GM23338 (cell line): ENCODE measurements at places on chromosomes 12 and 14.
A peak's percentile ranks its signal among the peaks of the same experiment; 100 is the strongest.

DNA sequence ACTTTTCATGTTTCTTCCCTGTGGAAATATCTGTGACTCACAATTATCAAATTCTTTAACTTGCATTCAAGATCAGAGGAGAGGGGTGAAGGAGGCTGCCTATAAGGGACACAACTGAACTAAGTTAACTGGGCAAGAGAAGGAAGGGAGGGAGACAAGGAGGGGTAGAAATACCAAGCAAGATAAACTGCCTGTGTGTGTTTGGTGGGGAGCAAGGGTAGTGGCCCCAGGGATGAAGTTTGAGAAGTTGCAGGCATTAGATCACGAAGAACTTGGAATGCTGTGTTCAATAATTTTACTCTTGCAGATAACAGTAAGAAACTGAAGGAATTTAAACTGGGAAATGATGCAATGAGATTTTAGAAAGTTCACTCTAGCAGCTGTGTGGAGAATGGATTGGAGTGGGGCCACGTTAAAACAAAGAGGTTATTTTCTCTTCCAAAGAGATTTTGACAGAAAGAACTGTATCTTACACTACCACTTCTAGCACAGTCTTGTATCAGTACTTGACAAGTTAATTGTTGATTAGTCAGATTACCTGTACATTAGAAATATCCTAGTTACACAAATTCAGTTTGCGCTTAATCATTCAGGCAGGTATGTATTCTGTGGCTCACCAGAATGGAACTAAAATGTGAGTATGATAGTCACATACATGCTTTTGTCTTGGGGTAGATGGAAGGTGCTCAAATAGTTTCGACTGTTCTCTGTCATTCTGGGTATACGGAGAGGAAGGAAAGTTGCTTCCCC is 7.4 kb downstream of the PKP2 start:
- no peak for DNase-seq
- H3K27ac ChIP-seq = peak overlapping the region; percentile 39
- H3K4me3 ChIP-seq = no peak overlapping the region
- no peaks in the 10 kb centered on the region for H3K36me3 ChIP-seq
- peaks cover 50% of the 10 kb centered on the region for H3K4me1 ChIP-seq

GRCh38 chr14:105929327-105930081 is 403.1 kb downstream of the TMEM121 start:
- H3K36me3 ChIP-seq = peaks cover 2% of the 10 kb centered on the region; the same call in 1 of the 2 replicates
- no peak overlapping the region for H3K4me3 ChIP-seq
- no peaks in the 10 kb centered on the region for H3K4me1 ChIP-seq
- no peak for DNase-seq
- no peak overlapping the region for H3K27ac ChIP-seq

- H3K4me3 ChIP-seq = peak within 1 kb of the TSS; percentile 86
- H3K36me3 ChIP-seq = no peaks in the 10 kb centered on the region
- H3K27me3 ChIP-seq = 0 out of 2 replicates have a peak, but pooled peaks cover 3% of the 10 kb centered on the region
Measured at GRCh38 chr12:62466594-62467491, at the start of gene MON2. Gene MON2 (plus strand): TSS chr12:62466826. CDS start chr12:62467208, 382 bp downstream.

- no peak for DNase-seq
- H3K27ac ChIP-seq = no peak overlapping the region
- H3K27me3 ChIP-seq = no peaks in the 10 kb centered on the region
- no peaks in the 10 kb centered on the region for H3K36me3 ChIP-seq
Measured at GRCh38 chr14:26839481-26839880, 241.6 kb upstream of the NOVA1 start.

GRCh38 chr12:4282103-4282891 is 8.7 kb downstream of the CCND2 start:
- DNase-seq = no peak
- H3K4me1 ChIP-seq = peaks cover 17% of the 10 kb centered on the region
- no peak overlapping the region for H3K27ac ChIP-seq
- no peak overlapping the region for H3K4me3 ChIP-seq

DNA sequence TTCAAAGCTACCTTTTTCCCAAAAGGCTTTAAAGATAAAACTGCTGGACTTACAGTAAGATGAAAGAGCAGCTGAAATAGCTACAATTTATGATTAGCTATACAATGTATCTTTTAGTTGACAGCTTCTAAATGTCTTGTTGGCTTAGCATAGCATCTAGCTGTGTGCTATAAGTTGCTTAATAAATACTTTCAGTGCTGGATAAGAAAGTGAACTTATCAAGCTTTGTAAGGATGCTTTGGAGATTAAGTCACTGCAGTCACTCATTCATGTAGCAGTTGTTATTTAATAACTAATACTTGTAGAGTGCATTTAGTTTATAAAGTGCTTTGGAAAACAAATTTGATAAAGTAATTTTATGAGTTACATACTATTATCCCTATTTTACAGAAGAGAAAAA is 14.6 kb downstream of the CFAP54 start:
- no peaks in the 10 kb centered on the region for H3K36me3 ChIP-seq
- no peak overlapping the region for H3K27ac ChIP-seq
- H3K27me3 ChIP-seq = no peaks in the 10 kb centered on the region

DNA sequence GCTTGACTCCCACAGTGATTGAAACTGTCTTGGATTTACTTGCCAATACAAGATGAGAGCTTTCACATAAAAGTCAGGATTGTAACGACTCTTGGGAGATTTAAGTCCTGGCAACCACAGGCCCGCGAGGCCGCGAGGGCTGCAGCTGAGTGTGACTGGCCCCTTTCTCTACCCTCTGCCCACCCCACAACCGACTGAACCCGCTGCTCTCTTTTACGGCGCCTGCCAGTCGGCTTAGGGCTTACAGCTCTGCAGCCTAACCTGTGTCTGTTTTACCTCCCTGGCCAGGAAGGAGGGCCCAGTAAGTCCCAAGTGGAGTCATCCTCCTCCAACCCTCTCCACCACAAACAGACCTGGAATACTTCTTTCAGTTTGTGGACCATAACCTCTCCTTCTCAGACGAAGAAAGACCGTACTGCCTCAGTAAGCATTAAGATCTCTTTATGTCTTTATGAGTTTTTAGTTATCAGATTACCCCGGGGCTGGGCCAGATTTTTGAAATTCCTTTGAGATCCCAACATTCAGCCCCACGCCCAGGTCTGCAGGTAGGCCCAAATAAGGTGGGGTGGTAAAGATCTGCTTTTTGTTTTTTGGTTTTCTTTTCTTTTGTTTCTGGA is 12.6 kb upstream of the TIGAR start:
- DNase-seq = peak; percentile 36
- H3K27me3 ChIP-seq = no peaks in the 10 kb centered on the region
- peaks cover 4% of the 10 kb centered on the region; the same call in 1 of the 2 replicates for H3K36me3 ChIP-seq
- peaks cover 24% of the 10 kb centered on the region for H3K4me1 ChIP-seq
- peak overlapping the region; percentile 83 for H3K27ac ChIP-seq
- no peak overlapping the region for H3K4me3 ChIP-seq

DNA sequence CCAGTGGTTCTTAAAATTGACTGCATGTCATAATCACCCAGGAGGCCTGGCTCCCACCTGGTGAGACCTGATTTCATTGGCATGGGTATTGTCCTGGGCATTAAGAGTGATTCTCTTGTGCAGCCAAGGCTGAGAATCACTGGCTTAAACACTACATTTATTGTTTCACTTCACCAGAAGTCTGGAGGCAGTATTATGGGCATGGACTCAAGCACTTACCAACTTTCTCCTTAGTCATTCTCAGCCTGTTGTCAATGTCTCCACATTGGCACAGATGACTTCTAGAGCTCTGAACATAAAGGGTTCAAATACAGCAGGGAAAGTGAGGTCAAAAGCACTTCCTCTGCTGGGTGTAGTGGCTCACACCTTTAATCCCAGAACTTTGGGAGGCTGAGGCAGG is 25.6 kb upstream of the GCH1 start:
- no peaks in the 10 kb centered on the region for H3K4me1 ChIP-seq
- no peak overlapping the region for H3K27ac ChIP-seq
- H3K4me3 ChIP-seq = no peak overlapping the region
- H3K36me3 ChIP-seq = no peaks in the 10 kb centered on the region
- no peak for DNase-seq

DNA sequence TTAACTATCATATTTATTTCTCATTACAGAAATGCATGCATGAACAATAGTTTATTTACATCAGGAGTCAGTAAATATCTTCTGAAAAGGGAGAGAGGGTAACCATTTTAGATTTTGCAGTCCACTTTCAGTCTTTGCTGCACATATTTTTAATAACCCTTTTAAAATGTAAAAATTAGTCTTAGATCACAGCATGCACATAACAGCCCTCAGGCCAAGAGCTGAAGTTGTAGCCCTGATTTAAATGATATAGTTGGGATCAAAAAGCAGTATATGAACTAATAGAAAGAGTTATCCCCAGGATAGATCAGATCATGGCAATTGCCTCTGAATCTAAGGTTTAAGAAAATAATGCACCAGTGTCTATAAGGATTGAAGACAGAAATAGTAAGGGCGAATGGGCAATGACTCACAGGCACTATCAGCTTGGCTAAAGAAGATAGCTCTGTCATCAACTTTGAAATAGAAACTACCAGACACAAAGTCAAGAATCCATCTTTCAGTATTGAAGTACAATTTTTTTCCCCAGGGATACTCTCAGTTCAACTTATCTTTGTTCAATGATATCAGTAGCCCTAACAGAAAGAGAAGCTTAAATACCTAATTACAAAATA is 13.1 kb upstream of the CLEC7A start:
- no peaks in the 10 kb centered on the region for H3K27me3 ChIP-seq
- no peak for DNase-seq
- H3K27ac ChIP-seq = no peak overlapping the region
- H3K4me1 ChIP-seq = no peaks in the 10 kb centered on the region
- H3K4me3 ChIP-seq = no peak overlapping the region

- H3K4me3 ChIP-seq = no peak overlapping the region
- H3K27ac ChIP-seq = no peak overlapping the region
- no peak for DNase-seq
- no peaks in the 10 kb centered on the region for H3K36me3 ChIP-seq
Measured at GRCh38 chr14:97977651-97978261, 1180.6 kb downstream of the VRK1 start.

DNA sequence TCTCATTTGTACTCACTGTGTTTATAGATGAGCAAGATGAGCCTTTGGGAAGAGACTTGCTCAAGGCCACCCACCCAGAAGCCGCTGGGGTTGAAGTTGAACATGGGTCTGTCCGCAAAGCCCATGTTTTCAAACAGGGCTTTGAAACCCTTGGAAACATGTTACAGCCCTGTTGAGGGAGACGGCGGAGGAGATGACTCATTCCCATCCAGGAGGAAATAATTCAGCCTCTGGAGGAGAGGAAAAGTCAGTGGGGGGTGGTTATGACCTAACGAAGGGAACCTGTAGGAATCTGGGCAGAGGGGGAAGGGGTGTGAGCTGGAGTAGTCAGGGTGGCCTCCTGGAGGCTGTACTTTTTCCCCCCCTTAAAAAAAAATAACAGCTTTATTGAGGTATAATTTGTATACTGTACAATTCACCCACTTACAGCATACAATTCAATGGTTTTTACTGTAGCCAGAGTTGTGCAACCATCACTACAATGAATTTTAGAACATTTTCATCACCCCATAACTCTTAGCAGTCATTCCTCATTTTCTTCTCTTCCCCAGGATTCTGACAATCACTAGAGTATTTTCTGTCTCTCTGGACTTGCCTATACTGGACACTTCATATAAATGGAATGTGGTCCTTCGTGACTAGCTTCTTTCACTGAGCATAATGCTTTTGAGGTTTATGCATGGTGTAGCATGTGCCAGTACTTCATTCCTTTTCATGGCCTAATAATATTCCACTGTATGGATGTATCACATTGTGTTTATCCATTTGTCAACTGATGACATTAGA is 1.9 kb upstream of the RIN3 start:
- DNase-seq = no peak
- H3K27ac ChIP-seq = no peak overlapping the region
- H3K4me1 ChIP-seq = no peaks in the 10 kb centered on the region; the same call in 1 of the 2 replicates
- H3K27me3 ChIP-seq = peaks cover 40% of the 10 kb centered on the region
- no peak overlapping the region for H3K4me3 ChIP-seq

- no peaks in the 10 kb centered on the region for H3K36me3 ChIP-seq
- no peak overlapping the region for H3K27ac ChIP-seq
- no peak overlapping the region for H3K4me3 ChIP-seq
- H3K27me3 ChIP-seq = no peaks in the 10 kb centered on the region
- H3K4me1 ChIP-seq = no peaks in the 10 kb centered on the region
- no peak for DNase-seq
Measured at GRCh38 chr12:52508211-52508610, 12.0 kb downstream of the KRT5 start.

- H3K27ac ChIP-seq = no peak overlapping the region
- no peak overlapping the region for H3K4me3 ChIP-seq
- no peaks in the 10 kb centered on the region for H3K4me1 ChIP-seq
Measured at GRCh38 chr12:29519585-29520182, 22.2 kb upstream of the OVCH1 start.

DNA sequence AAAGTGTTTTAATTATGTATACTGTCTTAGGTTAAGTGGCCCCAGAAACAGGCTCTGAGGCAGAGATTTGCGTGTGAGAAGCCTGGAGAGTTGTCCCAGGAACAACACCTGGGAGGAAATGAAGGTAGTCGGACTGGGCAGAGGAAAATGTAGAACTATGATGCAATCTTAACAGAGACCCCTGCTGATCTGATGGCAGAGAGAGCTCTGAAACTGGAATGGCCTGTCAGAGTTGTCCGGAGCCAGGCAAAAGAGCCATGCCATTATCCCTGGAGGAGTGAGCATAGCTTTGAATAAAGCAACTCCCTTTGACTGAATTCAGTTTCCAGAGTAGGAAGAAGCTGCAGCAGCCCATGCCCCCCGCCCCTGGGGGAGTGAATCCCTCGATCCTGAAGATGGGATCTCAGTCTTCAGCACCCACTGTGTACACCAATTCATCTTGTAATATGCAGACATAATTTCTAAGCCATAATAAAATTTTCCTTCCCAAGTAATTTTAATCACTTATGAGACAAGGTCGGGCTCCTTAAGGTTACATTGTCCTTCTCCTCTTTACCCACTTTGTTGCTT is 264.8 kb downstream of the PDZRN4 start:
- H3K4me1 ChIP-seq = peaks cover 6% of the 10 kb centered on the region; the same call in 1 of the 2 replicates
- no peak overlapping the region for H3K4me3 ChIP-seq
- no peaks in the 10 kb centered on the region for H3K36me3 ChIP-seq
- no peak overlapping the region for H3K27ac ChIP-seq
- H3K27me3 ChIP-seq = no peaks in the 10 kb centered on the region
- DNase-seq = peak; percentile 17

DNA sequence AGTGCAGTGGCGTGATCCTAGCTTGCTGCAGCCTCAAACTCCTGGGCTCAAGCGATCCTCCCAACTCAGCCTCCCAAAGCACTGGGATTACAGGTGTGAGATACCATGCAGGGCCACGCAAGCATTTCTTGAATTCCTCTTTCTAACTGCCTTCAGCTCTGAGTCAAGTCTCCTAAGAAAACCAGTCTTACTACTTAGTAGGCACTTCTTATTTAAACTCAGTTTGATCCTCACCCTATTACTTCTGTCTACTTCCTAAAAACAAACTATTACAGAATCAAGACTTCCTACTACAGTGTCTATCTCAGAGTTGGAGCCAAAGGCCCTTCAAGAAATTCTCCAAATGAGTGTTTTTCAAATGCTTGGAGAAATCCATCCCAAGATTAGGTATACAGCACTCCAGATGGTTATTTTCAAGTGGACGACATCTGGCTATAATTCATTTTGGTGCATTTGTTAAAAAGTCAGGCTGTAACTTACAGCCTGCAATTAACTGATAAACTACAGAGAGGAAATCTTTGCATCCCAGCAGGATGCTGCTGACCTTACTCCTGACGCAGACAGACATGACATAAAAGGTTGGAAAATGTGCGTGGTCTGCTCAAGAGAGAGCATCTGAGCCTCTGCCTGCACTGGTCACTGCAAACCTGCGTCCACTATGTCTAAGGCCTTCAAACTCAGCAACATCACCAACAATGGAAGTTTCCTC is 34.7 kb downstream of the SSH1 start:
- no peaks in the 10 kb centered on the region; the same call in 1 of the 2 replicates for H3K36me3 ChIP-seq
- H3K27ac ChIP-seq = 0 out of 2 replicates have a peak overlapping the region, but pooled peaks have one; percentile 52
- peaks cover 24% of the 10 kb centered on the region; the same call in 1 of the 2 replicates for H3K4me1 ChIP-seq
- DNase-seq = no peak

- no peak overlapping the region for H3K4me3 ChIP-seq
- no peaks in the 10 kb centered on the region for H3K36me3 ChIP-seq
- H3K27ac ChIP-seq = no peak overlapping the region
- DNase-seq = no peak
- 0 out of 2 replicates have a peak, but pooled peaks cover 3% of the 10 kb centered on the region for H3K4me1 ChIP-seq
Measured at GRCh38 chr12:104610513-104611235, 153.9 kb downstream of the CHST11 start.
